ENCODE measurements at places on chromosomes 5 and 9.

DNA sequence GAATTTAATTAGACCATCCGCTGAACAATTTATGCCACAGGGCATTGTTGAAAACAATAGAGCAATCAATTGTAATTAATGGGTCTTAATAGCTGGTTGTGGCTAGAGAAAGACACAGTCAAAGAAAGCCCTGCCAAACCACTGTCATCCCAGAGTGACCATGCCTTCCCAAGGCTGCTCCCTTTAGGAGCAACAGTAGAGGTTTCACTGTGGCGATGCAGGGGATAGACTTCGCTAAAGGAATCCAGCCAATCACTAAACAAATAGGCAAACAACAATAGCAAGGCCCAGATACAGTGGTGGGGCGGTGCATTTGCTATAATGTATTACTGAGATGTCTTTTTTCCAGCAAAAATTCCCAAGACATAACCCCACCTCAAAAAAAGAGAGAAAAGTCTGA is 87.8 kb upstream of the SLC27A6 start:
- DNase-seq, result no peak

GRCh38 chr5:71932131-71932654 is 175.1 kb upstream of the MAP1B start:
- DNase-seq, result no peak

DNA sequence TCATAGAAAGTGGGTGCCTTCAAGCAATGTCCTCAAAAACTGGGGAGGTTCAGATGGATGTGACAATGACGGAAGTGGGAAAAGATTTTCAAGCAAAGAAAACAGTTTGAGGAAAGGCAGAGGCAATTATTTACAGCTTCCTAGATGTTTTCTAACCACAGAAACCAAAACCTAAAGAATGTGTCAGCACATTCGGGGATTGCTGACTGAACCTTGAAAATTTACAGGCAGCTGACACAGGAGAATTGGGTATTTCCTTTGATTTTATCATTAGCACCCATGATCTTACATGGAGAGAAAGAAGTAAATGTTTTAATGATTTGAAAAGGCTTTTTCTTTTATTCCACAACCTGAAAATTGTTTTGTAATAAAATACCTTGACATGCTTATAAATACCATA is 369.0 kb downstream of the ACTL7B start:
- DNase-seq, result no peak

- DNase-seq, result no peak
Measured at GRCh38 chr5:83281658-83282057, 189.9 kb upstream of the VCAN start.

- DNase-seq, result no peak
Measured at GRCh38 chr5:81688215-81688614, 62.7 kb downstream of the SSBP2 start.

DNA sequence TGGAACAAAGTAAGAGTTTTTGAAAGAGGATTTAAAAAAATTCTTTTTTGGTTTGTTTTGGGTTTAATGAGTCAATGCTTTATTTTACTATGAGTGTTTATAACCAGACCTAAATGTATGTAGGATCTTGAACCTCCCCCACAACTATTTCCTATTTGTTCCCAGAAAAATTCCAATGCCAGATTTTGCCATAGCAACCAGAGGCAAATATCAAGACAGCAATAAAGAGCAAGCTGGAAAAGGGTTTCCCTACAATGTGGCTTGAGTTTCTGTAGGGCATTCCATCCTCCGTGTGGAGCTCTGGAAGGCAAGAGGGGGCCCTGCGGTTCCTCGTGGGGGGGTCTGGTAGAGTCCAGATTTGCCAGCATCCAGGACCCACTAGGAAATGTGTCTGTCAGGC is 27.8 kb upstream of the GDNF start:
- no peak for DNase-seq

DNA sequence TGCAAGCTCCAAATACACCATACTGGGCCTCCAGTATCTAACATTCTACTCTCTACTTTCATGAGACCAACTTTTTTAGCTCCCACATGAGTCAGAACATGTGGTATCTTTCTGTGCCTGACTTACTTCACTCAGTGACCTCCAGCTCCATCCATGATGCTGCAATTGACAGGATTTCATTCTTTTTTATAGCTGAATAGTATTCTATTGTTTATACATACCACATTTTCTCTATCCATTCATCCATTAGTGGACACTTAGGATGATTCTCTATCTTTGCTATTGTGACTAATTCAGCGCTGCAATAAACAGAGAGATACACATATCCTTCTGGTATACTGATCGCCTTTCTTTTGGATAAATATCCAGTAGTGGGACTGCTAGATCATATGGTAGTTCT is 68.5 kb downstream of the EPB41L4A start:
- DNase-seq, result no peak

GRCh38 chr9:115025721-115026120 is 92.2 kb downstream of the TNC start:
- DNase-seq, result no peak

- DNase-seq, result no peak
Measured at GRCh38 chr5:141477815-141478214, 2.0 kb downstream of the PCDHGC3 start.

DNA sequence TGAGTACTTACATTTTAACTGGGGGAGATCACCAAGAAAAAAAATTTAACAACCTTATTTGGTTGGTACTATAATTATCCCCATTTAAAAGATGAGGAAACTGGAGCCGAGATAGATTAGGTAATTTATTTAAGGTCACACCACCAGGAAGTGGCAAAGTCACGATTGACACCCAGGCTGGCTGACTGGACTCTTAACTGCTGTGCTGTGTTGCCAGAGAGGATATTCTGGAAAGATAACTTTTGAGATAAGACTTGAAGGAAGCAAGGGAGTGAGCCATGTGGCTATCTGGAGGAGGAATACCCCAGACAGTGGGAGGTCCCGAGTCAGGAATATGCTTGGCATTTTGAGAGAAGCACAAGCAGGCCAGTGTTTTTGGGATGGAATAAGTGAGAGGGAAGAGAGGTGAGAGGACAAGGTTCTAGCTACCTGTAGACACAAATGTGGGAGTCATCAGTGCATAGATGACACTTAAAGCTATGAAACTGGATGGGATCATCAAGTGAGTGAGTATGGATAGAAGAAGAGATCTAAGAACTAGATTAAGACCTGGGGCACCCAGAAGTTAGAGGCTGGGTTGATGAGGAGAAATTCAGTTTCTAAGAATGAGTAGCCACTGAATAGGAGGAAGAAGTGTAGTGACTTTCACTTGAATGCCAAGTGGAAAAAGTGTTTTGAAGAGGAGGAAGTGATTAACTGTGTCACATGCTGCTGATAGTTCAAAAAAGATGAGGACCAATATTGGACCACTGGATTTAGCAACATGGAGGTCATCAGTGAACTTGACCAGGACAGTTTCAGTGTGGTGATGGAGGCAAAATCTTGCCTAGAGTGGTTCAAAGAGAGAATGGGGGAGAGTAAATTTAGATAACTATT is 25.6 kb downstream of the PDE8B start:
- DNase-seq, result no peak

- no peak for DNase-seq
Measured at GRCh38 chr9:7137040-7137439, 379.3 kb downstream of the KDM4C start.

DNA sequence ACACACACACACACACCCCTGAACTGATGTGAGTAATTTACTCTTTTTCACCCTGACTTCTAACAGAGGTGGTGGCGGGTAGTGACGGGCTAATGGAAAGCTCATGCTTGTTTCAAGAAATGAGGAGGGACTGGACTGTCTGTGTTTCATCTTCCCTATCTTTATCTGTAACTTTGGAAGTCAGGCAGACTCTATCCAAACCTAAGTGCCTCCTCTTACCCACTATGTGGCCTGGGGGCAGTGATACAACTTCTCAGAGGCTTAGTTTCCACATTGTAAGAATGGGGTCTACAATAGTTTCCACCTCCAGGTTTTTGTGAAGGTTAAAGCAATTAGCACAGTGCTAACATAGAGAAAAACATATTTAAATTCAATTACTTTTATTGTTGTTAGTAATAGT is 5.9 kb upstream of the TRPM3 start:
- DNase-seq, result no peak

DNA sequence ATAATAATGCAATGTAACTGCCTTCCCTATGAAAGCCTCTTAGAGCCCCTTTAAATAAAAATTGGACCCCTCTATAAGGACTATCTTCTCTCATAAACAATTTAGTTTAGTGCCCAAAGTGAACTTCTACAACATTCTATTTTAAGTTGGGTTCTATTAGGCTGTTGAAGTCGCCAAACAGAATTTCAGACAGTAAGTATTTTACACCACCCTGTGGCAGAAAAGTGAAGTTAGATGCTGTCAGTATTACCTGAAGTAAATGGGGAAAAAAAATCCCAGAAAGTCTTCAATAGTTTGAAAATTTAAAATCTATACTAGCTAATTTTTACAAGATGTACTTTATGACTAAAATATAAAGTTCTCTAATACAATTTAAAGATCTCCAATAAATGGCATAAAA is 29.5 kb downstream of the CAAP1 start:
- no peak for DNase-seq

DNA sequence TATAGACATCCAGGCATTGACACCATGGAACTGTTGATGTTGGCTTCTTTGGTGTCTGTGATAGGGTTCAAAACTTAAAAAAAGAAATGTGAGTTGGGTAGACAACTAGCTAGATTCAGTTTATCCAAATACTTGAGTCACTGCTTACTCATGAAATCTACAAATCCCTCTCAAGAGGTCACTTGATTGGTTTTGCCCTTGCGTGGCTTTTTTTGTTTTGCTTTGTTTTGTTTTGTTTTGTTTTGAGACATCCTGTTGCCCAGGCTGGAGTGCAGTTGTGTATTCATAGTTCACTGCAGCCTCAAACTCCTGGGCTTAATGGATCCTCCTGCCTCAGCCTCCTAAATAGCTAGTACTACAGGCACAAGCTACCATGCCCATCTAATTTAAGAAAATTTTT is 10.5 kb upstream of the ENTREP1 start:
- DNase-seq, result no peak

GRCh38 chr9:84166891-84167290 is 173.7 kb downstream of the SLC28A3 start:
- DNase-seq, result no peak

DNA sequence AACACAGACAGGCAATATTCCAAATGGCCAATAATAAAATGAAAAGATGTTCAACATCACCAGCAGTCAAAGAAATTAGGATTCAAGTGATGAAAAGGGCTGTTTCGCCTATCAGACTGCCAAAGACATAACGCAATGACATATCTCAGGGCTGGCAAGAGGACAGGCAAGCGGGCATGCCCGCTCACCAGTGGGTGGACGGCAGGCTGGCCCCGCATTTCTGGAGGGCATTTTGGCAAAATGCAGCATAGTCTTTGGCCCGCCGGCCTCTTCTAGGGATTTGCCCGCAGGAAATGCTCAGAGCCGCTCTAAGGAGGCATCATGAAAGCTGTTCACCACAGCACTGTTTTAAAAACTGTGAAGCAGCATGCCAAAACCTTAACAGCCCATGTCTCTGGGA is 1.4 kb upstream of the PPP1R26 start:
- DNase-seq, result no peak

GRCh38 chr5:140672455-140673186 is 755 bp downstream of the DND1 start:
- no peak for DNase-seq

- DNase-seq, result peak; percentile 23
Measured at GRCh38 chr9:3502560-3503398, 23.0 kb downstream of the RFX3 start.

- DNase-seq, result no peak
Measured at GRCh38 chr5:36720688-36721087, 114.3 kb downstream of the SLC1A3 start.

DNA sequence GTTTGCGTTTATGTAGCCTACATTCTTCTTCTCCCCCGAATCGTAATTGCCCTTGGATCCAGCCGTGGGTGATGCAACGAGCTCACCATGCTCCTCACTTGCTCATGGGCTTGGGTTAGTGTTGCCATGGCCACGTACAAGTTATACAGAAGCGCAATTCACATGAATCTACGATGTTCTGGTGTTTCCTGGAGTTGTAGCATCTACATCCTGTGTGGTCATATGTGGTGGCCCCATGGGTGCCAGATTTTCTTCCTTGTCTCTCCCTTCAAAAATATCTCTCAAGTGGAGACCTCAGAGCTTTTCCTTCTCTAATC is 115.3 kb downstream of the TLE4 start:
- no peak for DNase-seq

GRCh38 chr9:91223000-91223399 is 138.7 kb downstream of the AUH start:
- DNase-seq, result no peak
